ENCODE measurements at places on chromosomes 4 and X. TPM values are rescaled to one million over a fixed set of nuclear protein-coding genes. Genes with fewer than 3 reads are reported as not detected.

GRCh38 chr4:94931626-94932025 lies 173.9 kb downstream of the BMPR1B start:
- no peaks in the 10 kb centered on the region for H3K27me3 ChIP-seq
- H3K4me1 ChIP-seq, result peaks cover 37% of the 10 kb centered on the region
- DNase-seq, result no peak
- no peaks in the 10 kb centered on the region for H3K36me3 ChIP-seq
- peak overlapping the region; percentile 26 for H3K27ac ChIP-seq
- H3K4me3 ChIP-seq, result no peak overlapping the region

- no peak overlapping the region for H3K27ac ChIP-seq
- no peaks in the 10 kb centered on the region for H3K4me1 ChIP-seq
- H3K4me3 ChIP-seq, result no peak overlapping the region
- no peaks in the 10 kb centered on the region for H3K36me3 ChIP-seq
- no peaks in the 10 kb centered on the region for H3K27me3 ChIP-seq
These were observed 131.5 kb downstream of the NR3C2 start for GRCh38 chr4:148310756-148311155.

DNA sequence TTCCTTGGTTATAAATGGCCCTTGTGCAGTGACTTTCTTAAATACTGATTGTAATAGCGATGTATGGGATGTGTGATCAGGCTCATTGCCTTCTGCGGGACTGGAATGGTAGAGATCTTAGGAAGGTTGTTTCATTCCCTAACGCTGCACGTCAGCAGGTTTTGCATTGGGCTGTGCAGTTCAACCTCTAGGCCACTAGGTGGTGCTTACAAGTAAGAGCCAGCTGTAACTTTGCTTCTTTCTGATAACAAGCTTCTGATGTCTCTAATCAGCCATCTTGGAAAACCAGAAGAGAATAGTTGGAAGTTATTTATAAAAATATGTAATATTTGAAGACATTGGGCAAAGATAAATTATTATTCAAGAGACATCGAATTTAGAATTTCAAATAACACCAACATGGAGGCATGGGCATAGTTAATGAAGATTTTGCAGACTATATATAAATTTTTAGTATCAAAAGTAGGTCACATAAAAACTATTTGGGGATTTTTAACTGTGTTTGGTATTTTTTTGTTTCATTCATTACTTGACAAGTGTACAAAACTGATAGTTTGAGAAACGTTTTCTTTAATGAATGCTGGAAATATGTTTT lies 339.7 kb upstream of the PCDH7 start:
- no peak overlapping the region for H3K27ac ChIP-seq
- H3K36me3 ChIP-seq, result no peaks in the 10 kb centered on the region
- H3K27me3 ChIP-seq, result no peaks in the 10 kb centered on the region
- no peaks in the 10 kb centered on the region for H3K4me1 ChIP-seq
- no peak for DNase-seq
- no peak overlapping the region for H3K4me3 ChIP-seq

DNA sequence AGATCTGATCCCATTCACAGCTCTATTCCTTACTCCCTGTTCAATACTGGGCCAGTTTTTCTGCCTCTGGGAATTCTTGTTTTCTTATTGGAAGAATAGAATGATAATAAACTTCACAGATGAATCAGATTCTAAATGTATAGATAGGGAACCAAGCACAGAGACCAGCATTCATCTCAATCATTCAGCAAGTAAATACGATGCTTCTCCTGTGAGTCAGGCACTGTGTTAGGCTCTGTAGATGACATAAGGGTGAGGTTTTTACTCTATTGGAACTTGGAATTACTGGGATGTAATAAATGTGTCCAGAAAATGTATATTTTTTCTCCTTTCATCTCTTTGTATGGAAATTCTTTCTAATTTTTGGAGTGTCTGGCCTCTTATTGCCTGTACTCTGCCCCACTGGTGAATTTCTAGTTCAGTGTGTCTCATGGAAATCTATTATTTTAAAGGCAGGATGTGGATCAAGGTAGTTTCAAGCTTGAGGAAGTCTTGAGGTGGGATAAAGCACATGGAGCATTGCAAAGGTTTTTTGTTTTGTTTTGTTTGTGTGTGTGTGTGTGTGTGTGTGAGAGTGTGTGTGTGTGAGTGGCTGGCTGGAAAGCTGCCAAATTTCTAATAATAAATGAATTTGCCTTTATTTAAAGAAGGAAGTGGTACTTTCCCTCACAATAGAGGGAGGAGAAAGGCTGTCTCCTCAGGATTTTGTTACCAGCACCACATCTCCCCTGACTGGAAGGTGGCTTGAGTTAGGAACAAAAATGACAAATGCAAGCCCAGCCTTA lies 117.9 kb upstream of the HS3ST1 start:
- DNase-seq, result no peak
- no peaks in the 10 kb centered on the region for H3K4me1 ChIP-seq
- no peaks in the 10 kb centered on the region for H3K27me3 ChIP-seq
- no peaks in the 10 kb centered on the region for H3K36me3 ChIP-seq
- no peak overlapping the region for H3K27ac ChIP-seq
- H3K4me3 ChIP-seq, result no peak overlapping the region

- H3K4me3 ChIP-seq, result no peak overlapping the region
- no peaks in the 10 kb centered on the region for H3K36me3 ChIP-seq
These were observed 8.8 kb downstream of the C4orf50 start for GRCh38 chr4:6009452-6009851.

DNA sequence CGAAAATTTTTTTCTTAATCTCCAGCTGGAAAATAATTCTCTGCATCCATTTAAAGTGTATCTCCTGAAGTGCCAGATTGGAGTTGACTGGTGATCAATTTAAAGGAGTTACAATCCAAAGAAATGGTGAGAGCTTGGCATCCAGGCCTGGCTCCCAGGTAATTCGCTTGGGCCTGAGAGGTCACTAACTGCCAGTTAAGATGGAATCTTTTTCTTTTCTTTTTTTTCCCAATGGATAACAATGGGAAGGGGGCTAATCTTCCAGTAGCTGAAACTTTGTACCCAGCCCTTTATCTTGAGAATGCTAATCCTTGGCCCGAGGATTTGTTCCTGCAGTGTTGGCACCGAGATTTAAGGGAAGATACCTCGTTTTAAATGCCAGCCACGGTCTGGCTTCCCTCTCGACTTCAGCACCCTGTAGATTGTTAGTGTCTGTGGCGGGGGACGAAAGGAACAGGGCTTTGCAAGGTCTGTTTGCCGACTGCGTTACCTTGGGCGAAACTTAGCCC lies 13.3 kb upstream of the PITX2 start:
- H3K4me1 ChIP-seq, result peaks cover 32% of the 10 kb centered on the region
- no peak for DNase-seq
- peak overlapping the region; percentile 85 for H3K4me3 ChIP-seq
- peak overlapping the region; percentile 69 for H3K27ac ChIP-seq
- peaks cover 4% of the 10 kb centered on the region for H3K36me3 ChIP-seq
- H3K27me3 ChIP-seq, result peaks cover 96% of the 10 kb centered on the region

- peaks cover 16% of the 10 kb centered on the region for H3K4me1 ChIP-seq
- peaks cover 21% of the 10 kb centered on the region for H3K27me3 ChIP-seq
- H3K27ac ChIP-seq, result no peak overlapping the region
These were observed 27.8 kb downstream of the PPP2R2C start for GRCh38 chr4:6444582-6444981.

DNA sequence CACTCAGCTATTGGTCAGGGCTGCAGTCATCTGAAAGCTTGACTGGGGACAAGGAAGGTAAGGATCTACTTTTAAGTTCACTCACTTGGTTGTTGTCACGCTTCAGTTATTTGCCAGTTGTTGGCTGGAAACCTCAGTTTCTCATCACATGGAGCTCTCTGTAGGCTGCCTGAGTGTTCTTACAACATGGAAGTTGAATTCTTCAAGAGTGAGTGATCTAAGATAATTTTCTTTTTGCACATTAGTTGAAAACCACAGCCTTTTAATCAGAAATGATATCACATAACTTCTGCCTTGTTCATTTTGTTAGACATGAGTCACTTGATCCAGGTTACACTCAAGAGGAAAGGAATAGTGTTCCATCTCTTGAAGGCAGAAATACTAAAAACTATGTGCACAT lies 552.7 kb downstream of the RAPGEF2 start:
- H3K27ac ChIP-seq, result no peak overlapping the region
- DNase-seq, result no peak
- H3K27me3 ChIP-seq, result no peaks in the 10 kb centered on the region
- H3K4me1 ChIP-seq, result no peaks in the 10 kb centered on the region

DNA sequence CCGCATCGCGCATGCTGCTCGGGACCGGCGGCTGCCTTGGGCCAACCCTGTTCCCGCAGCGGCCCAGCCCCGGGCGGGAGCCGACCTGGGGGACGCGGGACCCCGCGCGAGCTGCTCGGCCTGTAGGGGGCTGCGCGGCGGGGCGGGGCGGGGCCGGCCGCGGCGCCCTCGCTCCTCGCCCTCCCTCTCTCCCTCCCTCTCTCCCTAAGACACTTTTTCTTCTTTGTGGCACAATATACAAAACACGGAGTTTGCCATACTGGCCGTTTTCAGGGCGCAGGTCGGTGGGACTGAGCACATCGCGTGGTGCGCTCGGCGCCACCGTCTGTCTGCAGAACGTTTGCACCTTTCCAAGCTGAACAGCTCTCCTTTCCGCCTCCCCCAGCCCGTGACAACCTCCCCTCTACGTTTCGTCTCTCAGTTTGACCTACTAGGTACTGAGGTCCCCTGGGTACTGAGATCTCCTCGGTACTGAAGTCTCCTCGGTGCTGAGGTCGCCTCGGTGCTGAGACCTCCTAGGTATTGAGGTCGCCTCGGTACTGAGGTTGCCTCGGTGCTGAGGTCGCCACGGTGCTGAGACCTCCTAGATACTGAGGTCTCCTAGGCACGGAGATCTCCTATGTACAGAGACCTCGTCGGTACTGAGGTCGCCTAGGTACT lies 261.1 kb upstream of the PLCXD1 start:
- H3K27ac ChIP-seq, result peak overlapping the region; percentile 82
- H3K4me3 ChIP-seq, result peak overlapping the region; percentile 90
- no peaks in the 10 kb centered on the region for H3K27me3 ChIP-seq
- no peaks in the 10 kb centered on the region for H3K36me3 ChIP-seq

DNA sequence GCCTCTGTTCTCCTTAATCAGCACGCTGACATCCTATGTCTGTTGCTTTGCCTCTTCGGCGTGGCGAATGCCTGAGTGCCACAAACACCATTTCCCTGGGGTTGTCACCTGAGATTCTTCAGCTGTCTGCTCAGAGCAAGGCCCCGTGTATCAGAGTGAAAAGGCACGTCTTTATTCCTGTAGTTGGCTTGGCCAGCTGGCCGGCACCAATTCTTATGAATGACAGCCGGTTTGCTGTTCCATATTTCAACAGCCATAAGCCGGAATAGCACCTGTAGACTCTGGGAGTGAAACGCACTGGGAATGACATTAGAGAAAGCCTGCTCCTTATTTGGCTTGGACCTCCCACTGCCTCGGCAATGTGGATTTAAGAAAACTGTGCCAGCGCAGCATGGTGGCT lies 89.3 kb downstream of the MGST2 start:
- H3K36me3 ChIP-seq, result no peaks in the 10 kb centered on the region
- DNase-seq, result no peak
- H3K27me3 ChIP-seq, result no peaks in the 10 kb centered on the region
- H3K4me3 ChIP-seq, result no peak overlapping the region
- peaks cover 34% of the 10 kb centered on the region for H3K4me1 ChIP-seq
- peak overlapping the region; percentile 49 for H3K27ac ChIP-seq

DNA sequence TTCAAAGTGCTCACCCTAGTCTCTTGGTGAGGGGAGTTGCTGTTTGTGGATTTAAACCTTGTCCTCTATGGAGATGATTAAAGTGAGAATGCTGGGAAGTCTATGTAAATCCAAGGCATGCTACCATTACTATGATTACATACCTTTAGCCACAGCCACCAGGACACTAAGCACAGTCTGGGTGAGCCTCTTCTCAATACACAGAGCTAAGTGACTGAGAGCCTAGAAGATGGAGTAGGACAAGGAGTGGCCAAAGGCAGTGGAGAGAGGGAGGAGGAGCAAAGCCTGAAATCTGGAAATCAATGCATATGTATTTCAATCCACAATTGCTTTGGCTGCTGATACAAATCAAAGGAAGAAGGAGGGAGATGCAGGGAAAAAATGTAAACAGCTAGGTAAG lies 12.7 kb upstream of the TSPAN5 start:
- no peaks in the 10 kb centered on the region for H3K36me3 ChIP-seq
- H3K4me1 ChIP-seq, result peaks cover 14% of the 10 kb centered on the region
- H3K27me3 ChIP-seq, result peaks cover 21% of the 10 kb centered on the region
- no peak overlapping the region for H3K27ac ChIP-seq
- DNase-seq, result no peak

DNA sequence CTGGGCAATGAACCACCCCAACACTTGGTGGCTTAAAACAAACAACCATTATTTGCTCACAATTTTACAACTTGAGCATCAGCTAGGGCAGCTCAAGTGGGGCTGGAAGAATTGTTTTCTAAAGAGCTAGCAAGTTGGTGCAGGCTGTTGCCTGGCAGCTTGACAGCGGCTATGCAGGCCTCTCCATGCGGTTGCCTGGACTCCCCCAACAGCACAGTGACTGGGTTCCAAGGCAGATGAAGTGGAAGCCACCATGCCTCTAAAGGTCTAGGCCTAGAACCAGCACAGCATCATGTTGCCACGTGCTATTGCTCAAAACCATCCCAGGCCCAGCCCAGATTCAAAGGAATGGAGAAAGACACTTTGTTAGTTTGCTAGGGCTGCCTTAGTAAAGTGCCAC lies 114.8 kb downstream of the BCOR start:
- no peak for DNase-seq
- H3K27ac ChIP-seq, result no peak overlapping the region
- peaks cover 6% of the 10 kb centered on the region for H3K4me1 ChIP-seq

- H3K4me1 ChIP-seq, result no peaks in the 10 kb centered on the region
- no peak for DNase-seq
- no peak overlapping the region for H3K4me3 ChIP-seq
- no peaks in the 10 kb centered on the region for H3K27me3 ChIP-seq
These were observed 126.9 kb downstream of the CBLL2 start for GRCh38 chrX:22399437-22400192.

USP17L5 gene
- not detected for total RNA-seq

KIF4A gene
- 29.8 TPM for total RNA-seq

TLR10 gene
- 0.22 TPM for total RNA-seq

All from type B pancreatic cell (in vitro differentiated cells).